ENCODE measurements at places on chromosomes 6 and 20. TPM values are rescaled to one million over a fixed set of nuclear protein-coding genes. Genes with fewer than 3 reads are reported as not detected.

SYNDIG1 gene
- 0.01 TPM for polyA plus RNA-seq

AGER gene
- polyA plus RNA-seq, result 3.5 TPM

TRERF1 gene
- polyA plus RNA-seq, result 4.6 TPM

CLPSL1 gene
- polyA plus RNA-seq, result not detected

NNAT gene
- 2.5 TPM for polyA plus RNA-seq

TSPO2 gene
- 0.04 TPM for polyA plus RNA-seq

VTA1 gene
- 21.4 TPM for polyA plus RNA-seq

STMND1 gene
- polyA plus RNA-seq, result 0.53 TPM

PSORS1C1 gene
- 4.3 TPM for polyA plus RNA-seq

RPRD1B gene
- polyA plus RNA-seq, result 10.2 TPM

ADTRP gene
- polyA plus RNA-seq, result 0.35 TPM

SGK2 gene
- polyA plus RNA-seq, result 0.26 TPM

TRIM40 gene
- 0.02 TPM for polyA plus RNA-seq

WFDC12 gene
- 2.2 TPM for polyA plus RNA-seq

CGAS gene
- polyA plus RNA-seq, result 1.2 TPM

OR12D1 gene
- polyA plus RNA-seq, result not detected

FLRT3 gene
- 0.90 TPM for polyA plus RNA-seq

SPTLC3 gene
- 3.5 TPM for polyA plus RNA-seq

VSX1 gene
- polyA plus RNA-seq, result not detected

SULF2 gene
- polyA plus RNA-seq, result 153 TPM

SAYSD1 gene
- 7.9 TPM for polyA plus RNA-seq

F13A1 gene
- polyA plus RNA-seq, result 4.5 TPM

PHACTR2 gene
- 12.3 TPM for polyA plus RNA-seq

VSTM2L gene
- 0.57 TPM for polyA plus RNA-seq

HRH3 gene
- not detected for polyA plus RNA-seq

C20orf204 gene
- polyA plus RNA-seq, result 0.67 TPM

RAB44 gene
- 0.21 TPM for polyA plus RNA-seq

RGS17 gene
- polyA plus RNA-seq, result 4.1 TPM

PEX7 gene
- polyA plus RNA-seq, result 7.0 TPM

PLEKHG1 gene
- polyA plus RNA-seq, result 8.1 TPM

ARMC2 gene
- polyA plus RNA-seq, result 1.0 TPM

KIF3B gene
- polyA plus RNA-seq, result 2.6 TPM

SLC17A2 gene
- polyA plus RNA-seq, result not detected

IP6K3 gene
- polyA plus RNA-seq, result 0.96 TPM

TRIM10 gene
- not detected for polyA plus RNA-seq

ULBP3 gene
- polyA plus RNA-seq, result 0.61 TPM

MOXD1 gene
- polyA plus RNA-seq, result 9.0 TPM

ECT2L gene
- 0.04 TPM for polyA plus RNA-seq

RHAG gene
- polyA plus RNA-seq, result 0.05 TPM

CGA gene
- not detected for polyA plus RNA-seq

KHDC1L gene
- 0.22 TPM for polyA plus RNA-seq

BTN1A1 gene
- not detected for polyA plus RNA-seq

FRMD1 gene
- 0.02 TPM for polyA plus RNA-seq
